ENCODE measurements at places on chromosomes 16 and 17. TPM values are rescaled to one million over a fixed set of nuclear protein-coding genes. Genes with fewer than 3 reads are reported as not detected.

CACNG4 gene
- 0.84 TPM for total RNA-seq

USP10 gene
- total RNA-seq = 57.6 TPM

NOTUM gene
- not detected for total RNA-seq

CHP2 gene
- not detected for total RNA-seq

PRSS22 gene
- 76.0 TPM for total RNA-seq

PRSS53 gene
- 2.1 TPM for total RNA-seq

SOST gene
- not detected for total RNA-seq

TMEM100 gene
- total RNA-seq = not detected

NEUROD2 gene
- not detected for total RNA-seq

KRT23 gene
- 24.2 TPM for total RNA-seq

PDPR gene
- total RNA-seq = 29.8 TPM

HS3ST6 gene
- total RNA-seq = 0.89 TPM

TPSD1 gene
- not detected for total RNA-seq

C16orf87 gene
- 10.1 TPM for total RNA-seq

PMP22 gene
- 12.6 TPM for total RNA-seq

ZNF287 gene
- total RNA-seq = 12.4 TPM

CIAO2B gene
- total RNA-seq = 164 TPM

ABR gene
- 135 TPM for total RNA-seq

EFCAB3 gene
- total RNA-seq = not detected

HOXB2 gene
- total RNA-seq = 24.6 TPM

UTS2R gene
- not detected for total RNA-seq

TPSB2 gene
- total RNA-seq = not detected

PYY gene
- total RNA-seq = 0.48 TPM

SBK1 gene
- 10.5 TPM for total RNA-seq

NPIPB8 gene
- total RNA-seq = not detected

ELMO3 gene
- 5.9 TPM for total RNA-seq

ZG16 gene
- not detected for total RNA-seq

NT5M gene
- 3.8 TPM for total RNA-seq

HP gene
- not detected for total RNA-seq

RBBP6 gene
- total RNA-seq = 52.3 TPM

LGALS9B gene
- total RNA-seq = not detected

TBC1D3 gene
- not detected for total RNA-seq

MT3 gene
- not detected for total RNA-seq

CRHR1 gene
- total RNA-seq = not detected

SLC13A2 gene
- not detected for total RNA-seq

ERN2 gene
- under 0.01 TPM for total RNA-seq

C17orf113 gene
- 0.75 TPM for total RNA-seq

SPATA22 gene
- not detected for total RNA-seq

ITGAD gene
- not detected for total RNA-seq

KRTAP2-3 gene
- total RNA-seq = 4.3 TPM

NME3 gene
- total RNA-seq = 44.9 TPM

KRTAP4-3 gene
- total RNA-seq = not detected

AANAT gene
- not detected for total RNA-seq

TMC7 gene
- total RNA-seq = 0.75 TPM

TEX14 gene
- 0.07 TPM for total RNA-seq

CNTNAP4 gene
- not detected for total RNA-seq

EFCAB5 gene
- 0.08 TPM for total RNA-seq

MYL11 gene
- not detected for total RNA-seq

FAM83G gene
- total RNA-seq = 60.0 TPM

TM4SF5 gene
- total RNA-seq = not detected

HSD11B2 gene
- total RNA-seq = 0.96 TPM
